Putamen (tissue), 1 donor: ENCODE measurements at places on chromosomes 2 and 18.

- DNase-seq: no peak
These were observed 518.0 kb downstream of the ZNF516 start for GRCh38 chr18:75977081-75977480.

- no peak for DNase-seq
These were observed 71.5 kb downstream of the THADA start for GRCh38 chr2:43524177-43524965.

GRCh38 chr2:144596073-144596871 lies 76.4 kb upstream of the ZEB2 start:
- DNase-seq: no peak

DNA sequence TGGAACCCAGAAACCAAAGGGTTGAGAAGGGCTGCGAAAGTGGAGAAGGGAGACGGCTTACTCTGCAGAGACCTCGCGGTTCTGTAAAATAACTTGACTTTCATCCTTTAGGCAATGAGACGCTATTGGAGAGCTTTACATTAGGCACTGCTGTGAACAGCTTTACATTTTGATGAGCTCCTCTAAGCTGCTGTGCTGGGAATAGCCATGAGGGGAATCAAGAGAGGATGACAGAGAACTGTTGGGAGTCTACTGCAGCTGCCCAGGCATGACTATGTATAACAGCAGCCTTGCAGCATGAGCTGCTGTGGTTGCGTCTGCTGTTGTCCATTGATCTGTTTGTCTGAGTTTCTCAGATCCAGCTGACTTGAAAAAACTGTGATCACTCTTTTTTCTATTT lies 310.8 kb upstream of the MAP2 start:
- no peak for DNase-seq

- no peak for DNase-seq
These were observed 76.6 kb downstream of the LONRF2 start for GRCh38 chr2:100245681-100246080.

GRCh38 chr2:100422320-100423055 lies 5.0 kb upstream of the CHST10 start:
- no peak for DNase-seq

DNA sequence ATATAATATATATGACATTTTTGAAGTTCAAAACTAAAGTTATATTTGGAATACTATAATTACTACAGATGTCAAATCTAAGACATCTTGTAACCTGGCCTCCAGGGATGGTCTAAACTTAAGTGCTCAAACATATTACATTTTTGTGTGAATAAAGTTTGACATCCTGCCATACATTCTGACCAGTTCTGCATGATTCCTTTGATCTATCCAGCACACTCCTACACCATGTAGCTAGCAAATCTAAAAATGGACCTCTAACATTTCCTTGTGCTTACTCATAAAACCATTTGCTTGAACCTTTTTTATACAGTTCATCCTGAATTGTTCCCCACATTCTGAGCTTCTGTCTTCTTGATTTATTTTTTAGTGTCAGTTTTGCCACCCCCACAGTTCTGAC lies 294.3 kb upstream of the ZNF804A start:
- no peak for DNase-seq

DNA sequence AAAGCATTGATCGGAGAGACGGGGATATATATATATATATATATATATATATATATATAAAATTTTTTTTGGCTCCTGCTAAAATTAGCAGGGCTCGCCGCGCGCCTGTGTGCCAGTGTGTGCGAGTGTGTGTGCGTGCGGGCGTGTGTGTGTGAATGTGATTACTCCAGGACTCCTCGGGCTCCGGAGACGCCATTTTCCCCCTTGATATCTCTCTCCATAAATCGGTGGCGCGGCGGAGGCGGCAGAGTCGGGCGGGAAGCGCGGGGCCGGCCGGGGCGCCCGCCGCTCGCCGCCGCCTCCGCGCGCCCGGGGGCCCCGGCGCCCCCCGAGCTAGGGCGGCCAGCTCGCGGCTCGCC lies 795 bp upstream of the SETBP1 start:
- DNase-seq: peak; percentile 53

DNA sequence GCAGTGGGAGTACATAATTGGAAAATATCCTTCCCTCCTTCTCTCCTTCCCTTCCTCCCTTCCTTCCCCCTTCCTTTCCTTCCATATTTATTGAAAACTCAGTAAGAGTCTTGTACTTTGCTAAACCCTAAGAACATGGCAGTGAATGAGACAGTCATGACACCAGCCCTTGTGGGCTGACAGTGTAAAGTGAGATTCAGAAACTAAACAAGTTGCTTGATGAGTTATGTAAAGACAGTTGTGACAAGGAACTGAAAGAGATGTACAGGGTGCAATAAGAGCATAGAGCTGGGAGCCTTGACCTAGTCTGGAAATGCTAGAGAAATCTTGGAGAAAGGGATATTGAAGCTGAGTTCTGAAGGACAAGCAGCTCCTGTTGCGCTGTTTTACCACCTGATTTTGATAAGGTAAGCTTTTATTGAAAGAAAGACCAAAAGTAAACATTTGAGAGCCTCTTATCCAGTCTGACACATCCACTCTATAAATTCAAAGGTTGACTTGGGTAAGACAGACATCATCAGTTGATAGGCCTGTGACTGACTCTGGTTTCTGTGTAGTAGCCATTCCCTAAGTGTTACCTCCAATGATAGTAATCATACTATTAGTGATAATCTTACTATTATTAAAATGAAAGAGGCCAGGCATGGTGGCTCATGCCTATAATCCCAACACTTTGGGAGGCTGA lies 66.5 kb upstream of the SKOR2 start:
- no peak for DNase-seq

GRCh38 chr2:25738383-25739343 lies 65.3 kb upstream of the DTNB start:
- DNase-seq: no peak

DNA sequence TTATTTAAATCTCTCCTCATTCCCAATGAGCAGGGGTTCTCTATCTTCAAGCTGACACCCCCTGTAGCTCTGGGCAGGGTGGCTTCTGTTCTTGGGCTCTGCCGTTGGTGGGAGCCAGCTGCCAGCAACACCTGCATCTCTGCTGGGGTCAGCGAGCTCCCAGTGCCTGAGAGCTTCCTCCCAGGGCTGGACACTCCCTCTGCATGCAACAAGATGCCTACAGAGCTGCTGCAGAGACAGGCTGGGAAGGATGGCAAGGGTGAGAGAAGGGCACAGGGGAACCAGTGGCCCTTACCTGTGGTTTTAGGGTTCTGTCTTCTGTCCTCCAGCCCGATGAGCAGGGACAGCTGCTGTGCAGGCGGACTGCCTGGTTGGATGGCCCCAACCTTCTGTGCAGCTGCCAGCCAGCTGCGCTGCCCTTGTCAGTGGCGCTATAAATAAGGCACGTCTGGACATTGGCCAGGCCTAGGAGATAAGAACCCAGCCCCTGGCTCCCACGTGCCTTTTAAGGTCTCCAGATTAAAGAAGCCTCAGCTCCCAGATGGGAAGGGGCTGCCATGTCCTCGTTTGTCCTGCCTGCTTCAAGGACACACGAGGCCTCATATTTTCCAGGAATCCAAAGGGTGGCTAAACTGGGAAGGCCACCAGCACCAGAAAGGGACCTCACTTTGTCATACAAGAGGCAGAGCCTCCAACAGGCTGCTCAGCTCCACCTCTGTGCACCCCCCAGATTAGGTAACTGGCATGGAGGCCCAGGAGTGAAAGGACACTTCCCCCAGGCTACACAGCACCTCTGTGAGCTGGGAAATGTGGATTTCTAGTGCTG lies 39.5 kb upstream of the FHL2 start:
- no peak for DNase-seq

DNA sequence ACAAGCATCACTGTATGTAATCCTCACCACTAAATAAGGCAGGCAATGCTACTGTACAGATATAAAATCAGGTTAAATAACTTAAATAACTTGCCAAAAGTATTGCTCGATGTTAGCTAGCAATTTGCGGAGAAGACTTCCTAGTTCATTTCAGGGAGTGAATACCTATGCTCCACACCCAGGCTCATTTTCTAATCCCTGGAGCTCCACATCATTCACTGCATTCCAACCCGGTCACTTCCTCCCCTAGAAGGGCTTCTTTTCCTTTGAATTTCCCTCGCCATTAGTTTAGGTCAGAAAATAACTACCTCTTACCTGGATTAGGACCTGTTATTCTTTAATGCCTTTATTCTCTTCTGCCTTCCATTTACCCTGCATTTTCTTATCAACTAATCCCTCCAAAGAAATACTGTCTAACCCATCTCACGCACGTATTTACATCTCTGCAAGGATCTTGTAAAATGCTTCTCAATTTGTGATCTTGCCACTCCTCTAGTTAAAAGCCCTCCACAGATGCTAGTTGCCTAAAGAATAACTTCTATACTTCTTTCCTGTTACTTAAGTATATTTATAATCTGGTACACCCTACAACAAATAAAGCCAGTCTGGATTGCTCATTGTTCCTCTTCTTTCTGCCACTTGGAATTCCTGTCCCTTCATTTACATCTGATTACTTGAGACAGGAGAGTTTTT lies 599.8 kb downstream of the NRXN1 start:
- no peak for DNase-seq

GRCh38 chr18:45562567-45563479 lies 52.5 kb upstream of the SLC14A2 start:
- no peak for DNase-seq

GRCh38 chr18:64210401-64210949 lies 61.6 kb upstream of the LINC00305 start:
- no peak for DNase-seq

GRCh38 chr2:219772103-219772635 lies 144.7 kb downstream of the SLC4A3 start:
- DNase-seq: no peak

GRCh38 chr2:231854616-231855125 lies 68.4 kb downstream of the COPS7B start:
- DNase-seq: no peak

GRCh38 chr2:219514836-219515235 lies 554 bp downstream of the ASIC4 start:
- no peak for DNase-seq

- DNase-seq: no peak
These were observed 539.6 kb downstream of the PID1 start for GRCh38 chr2:228731517-228731916.

- DNase-seq: peak; percentile 95
These were observed at the start of gene KIF1A for GRCh38 chr2:240819858-240820606. TSS of gene KIF1A (minus strand) at chr2:240820219. CDS start at chr2:240797752, 22,467 bp downstream.

DNA sequence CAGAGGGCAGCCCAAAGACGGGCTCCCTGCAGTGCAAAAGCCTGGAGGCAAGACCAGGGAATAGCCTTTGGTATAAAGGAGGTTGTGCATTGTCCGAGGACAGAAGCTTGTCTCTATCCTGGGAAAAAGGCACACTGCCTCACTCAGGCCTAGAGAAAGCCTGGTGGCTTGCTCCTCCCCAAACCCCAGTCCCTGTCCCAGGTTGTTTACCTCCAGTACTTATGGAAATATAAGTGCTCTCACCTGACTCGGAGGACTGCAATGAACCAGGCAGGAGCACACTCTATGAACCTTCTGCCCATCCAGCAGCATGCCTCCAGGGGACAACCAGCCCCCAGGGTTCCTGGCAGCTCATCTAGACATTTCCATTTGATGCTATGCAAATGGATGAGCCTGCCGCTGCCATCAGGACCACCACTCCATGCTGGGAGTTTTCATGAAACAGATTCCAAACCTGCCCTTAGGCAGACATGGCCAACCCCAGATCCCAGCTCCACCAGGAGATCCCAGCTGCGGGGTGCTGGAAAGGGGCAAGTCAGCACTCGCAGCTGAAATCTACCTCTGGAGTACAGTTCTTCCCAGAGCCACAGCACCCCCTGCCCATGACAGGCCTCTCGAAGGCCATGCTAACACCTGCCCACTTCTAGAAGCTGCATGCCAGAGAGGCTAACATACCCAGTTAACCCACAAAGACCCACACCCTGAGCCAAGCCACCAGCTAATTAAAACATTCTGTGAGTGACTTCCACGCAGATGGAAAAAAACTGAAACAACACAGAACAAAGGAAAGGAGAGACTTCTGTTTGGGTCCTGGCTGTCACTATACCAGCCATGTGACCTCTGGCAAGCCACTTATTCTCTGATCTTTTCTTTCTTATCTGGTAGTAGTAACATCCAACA lies 101.7 kb downstream of the TTC32 start:
- DNase-seq: no peak
